Activated T-helper 1 cell treated with anti-CD3 and anti-CD28 coated beads, Interleukin-12 subunit alpha, Interleukin-12 subunit beta, Interleukin-2, Interleukin-4 antibody, amounts not matched to agents 30 ng/mL and 10 ng/mL and 1 ng/mL, durations not matched to agents 14 hours and 24 hours and 36 hours (primary cell): ENCODE measurements at places on chromosomes 3 and 15. TPM values are rescaled to one million over a fixed set of nuclear protein-coding genes. Genes with fewer than 3 reads are reported as not detected.

Gene WDR93
- not detected in 2 replicates for total RNA-seq

Gene FSIP1
- 0.26 and 0.34 TPM in 2 replicates for total RNA-seq

Gene RYR3
- 0.02 TPM in 1 of 2 replicates, not detected in the other for total RNA-seq

Gene SRGAP3
- total RNA-seq, result 0.54 and 0.61 TPM in 2 replicates

Gene PCOLCE2
- not detected in 2 replicates for total RNA-seq

Gene CPA3
- not detected in 2 replicates for total RNA-seq

Gene PDE12
- 34.7 and 34.9 TPM in 2 replicates for total RNA-seq

Gene TM4SF1
- 0.13 and 0.22 TPM in 2 replicates for total RNA-seq

Gene ATP13A5
- not detected in 2 replicates for total RNA-seq

Gene P3H2
- not detected in 2 replicates for total RNA-seq

Gene SPESP1
- total RNA-seq, result 1.2 and 2.4 TPM in 2 replicates

Gene SLC22A13
- total RNA-seq, result 0.65 and 0.78 TPM in 2 replicates

Gene STRIT1
- not detected in 2 replicates for total RNA-seq

Gene ACSBG1
- 0.15 and 0.52 TPM in 2 replicates for total RNA-seq

Gene TBL1XR1
- total RNA-seq, result 184 and 190 TPM in 2 replicates

Gene NPAP1
- not detected in 2 replicates for total RNA-seq

Gene IGF2BP2
- 0.42 and 0.62 TPM in 2 replicates for total RNA-seq

Gene ACTC1
- not detected in 2 replicates for total RNA-seq

Gene PP2D1
- total RNA-seq, result not detected in 2 replicates

Gene THUMPD3
- total RNA-seq, result 61.4 and 62.4 TPM in 2 replicates

Gene TGM4
- not detected in 2 replicates for total RNA-seq

Gene LSAMP
- total RNA-seq, result not detected in 2 replicates

Gene TTLL13
- total RNA-seq, result 0.29 and 0.65 TPM in 2 replicates

Gene RTP3
- total RNA-seq, result not detected in 2 replicates

Gene GP9
- not detected in 2 replicates for total RNA-seq

Gene GOLGA6L4
- 1.0 and 2.0 TPM in 2 replicates for total RNA-seq

Gene TUSC7
- not detected in 2 replicates for total RNA-seq

Gene CSK
- total RNA-seq, result 348 and 362 TPM in 2 replicates

Gene ATP2B2
- total RNA-seq, result not detected in 2 replicates

Gene DGKG
- 0.26 and 1.4 TPM in 2 replicates for total RNA-seq
